ENCODE measurements at places on chromosomes 12 and 14. TPM values are rescaled to one million over a fixed set of nuclear protein-coding genes. Genes with fewer than 3 reads are reported as not detected.

GRCh38 chr12:32201976-32202375 is 95.3 kb downstream of the BICD1 start:
- DNase-seq: no peak

- no peak for DNase-seq
These were observed 286.4 kb downstream of the NELL2 start for GRCh38 chr12:44589697-44590096.

DNA sequence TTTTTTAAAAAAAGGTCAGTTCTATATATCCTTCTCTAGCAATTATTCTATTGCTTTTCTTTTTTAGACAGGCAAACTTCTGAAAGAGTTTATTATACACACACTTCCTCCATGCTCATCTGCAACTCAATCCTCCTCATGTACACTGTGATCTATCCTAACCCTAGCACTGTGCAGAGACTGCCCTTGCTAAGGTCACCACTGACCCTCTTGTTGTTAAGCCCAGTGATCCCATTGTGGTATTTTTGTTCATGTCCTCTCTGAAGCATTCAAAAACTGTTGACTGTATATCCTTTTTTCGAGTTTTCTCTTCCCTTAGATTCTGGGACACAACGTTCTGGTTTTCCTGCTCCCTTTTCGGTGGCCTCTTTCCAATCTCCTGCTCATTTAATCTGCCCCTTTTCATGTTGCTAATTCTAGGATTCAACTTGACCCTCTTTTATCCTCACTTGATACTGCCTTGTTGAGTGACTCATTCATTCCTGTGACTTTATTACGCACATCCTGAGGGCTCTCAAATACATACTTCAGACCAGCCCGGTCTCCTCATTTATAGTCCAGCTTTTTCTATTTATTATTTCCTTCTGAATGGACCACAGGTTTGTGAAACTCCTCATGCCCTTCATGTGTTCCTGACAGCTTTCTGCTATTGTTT is 53.9 kb upstream of the PTPRB start:
- DNase-seq: no peak

- DNase-seq: peak; percentile 42
These were observed 20.2 kb downstream of the TMX1 start for GRCh38 chr14:51260225-51260624.

CRIP1 gene
- total RNA-seq: 67.3 TPM

- DNase-seq: no peak
These were observed 320.6 kb upstream of the TBX3 start for GRCh38 chr12:115004470-115005146.

NFATC4 gene
- total RNA-seq: not detected

GRCh38 chr12:75781532-75782046 is 250.0 kb downstream of the PHLDA1 start:
- no peak for DNase-seq

GRCh38 chr12:44827832-44828438 is 48.2 kb downstream of the NELL2 start:
- DNase-seq: no peak

- peak; percentile 31 for DNase-seq
These were observed 1.4 kb downstream of the SYNE3 start for GRCh38 chr14:95515080-95515489.
